Fibroblast of villous mesenchyme (primary cell): ENCODE measurements at places on chromosomes 5 and 9.
A peak's percentile ranks its signal among the peaks of the same experiment; 100 is the strongest.

- peak; percentile 2 for DNase-seq
Observed at GRCh38 chr5:10138395-10139057, 111.2 kb downstream of the ATPSCKMT start.

- no peak for DNase-seq
Observed at GRCh38 chr9:1910269-1910811, 104.8 kb upstream of the SMARCA2 start.

GRCh38 chr5:168153263-168153875, 138.1 kb upstream of the WWC1 start:
- no peak for DNase-seq

- DNase-seq, result no peak
Observed at GRCh38 chr9:21443849-21444625, 3.8 kb downstream of the IFNA1 start.

- no peak for DNase-seq
Observed at GRCh38 chr9:36031774-36032555, 4.7 kb upstream of the RECK start.

GRCh38 chr5:106454651-106455415, 1215.9 kb downstream of the EFNA5 start:
- peak; percentile 29 for DNase-seq

DNA sequence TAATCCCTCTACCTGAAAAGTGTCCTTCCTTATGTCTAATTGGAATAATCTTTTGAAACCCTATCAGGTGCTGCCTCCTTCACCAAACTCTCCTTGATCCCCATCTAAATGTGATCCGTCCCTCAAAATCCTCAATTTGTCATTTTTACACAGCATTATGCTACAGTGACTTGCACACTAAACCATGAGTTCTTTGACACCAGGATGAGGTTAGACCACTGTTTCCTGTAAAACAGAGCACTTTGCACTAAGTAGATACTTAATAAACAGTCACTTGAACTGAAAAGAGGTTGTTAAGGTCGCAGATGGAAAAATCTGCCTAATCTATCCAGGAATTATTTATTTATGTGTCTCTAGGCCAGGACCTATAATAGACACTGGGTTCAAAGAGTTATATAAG, 44.2 kb upstream of the TLX3 start:
- no peak for DNase-seq

- no peak for DNase-seq
Observed at GRCh38 chr5:173733021-173733420, 116.6 kb upstream of the BOD1 start.

GRCh38 chr9:136238342-136238732, 7.3 kb downstream of the QSOX2 start:
- DNase-seq, result no peak

GRCh38 chr9:16003785-16004184, 450.9 kb downstream of the CCDC171 start:
- no peak for DNase-seq

DNA sequence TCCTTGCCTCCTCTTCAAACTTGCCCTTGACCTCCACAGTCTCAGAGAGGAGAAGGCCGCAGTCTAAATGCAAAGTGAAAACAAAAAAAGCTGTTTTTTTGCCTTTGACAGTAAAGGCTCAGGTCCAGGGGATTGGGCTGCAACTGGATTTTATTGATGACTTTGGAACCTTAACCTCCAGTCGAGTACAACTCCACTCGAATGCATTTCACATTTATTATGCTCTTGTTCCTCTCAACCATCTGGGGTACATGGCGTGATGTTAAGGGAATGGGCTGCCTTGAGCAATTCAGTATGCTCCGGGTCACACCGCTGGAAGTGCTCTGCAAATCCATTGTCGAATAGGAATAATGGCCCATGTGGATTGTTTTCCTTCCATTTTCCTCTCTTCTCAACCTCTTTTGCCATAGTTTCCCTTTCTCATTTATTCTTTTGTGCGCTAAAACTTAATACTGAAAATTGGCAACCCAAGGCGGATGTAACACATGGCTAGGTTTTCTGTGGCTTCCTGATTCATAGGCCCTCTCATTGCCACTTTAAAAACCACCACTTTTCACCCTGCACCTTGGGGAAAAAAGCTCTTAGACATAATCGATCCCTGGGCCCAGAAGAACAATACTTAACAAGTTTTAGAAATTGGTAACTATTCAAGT, 34.3 kb downstream of the ITK start:
- DNase-seq, result no peak

- DNase-seq, result no peak
Observed at GRCh38 chr9:127384016-127384730, 12.8 kb upstream of the SLC2A8 start.

DNA sequence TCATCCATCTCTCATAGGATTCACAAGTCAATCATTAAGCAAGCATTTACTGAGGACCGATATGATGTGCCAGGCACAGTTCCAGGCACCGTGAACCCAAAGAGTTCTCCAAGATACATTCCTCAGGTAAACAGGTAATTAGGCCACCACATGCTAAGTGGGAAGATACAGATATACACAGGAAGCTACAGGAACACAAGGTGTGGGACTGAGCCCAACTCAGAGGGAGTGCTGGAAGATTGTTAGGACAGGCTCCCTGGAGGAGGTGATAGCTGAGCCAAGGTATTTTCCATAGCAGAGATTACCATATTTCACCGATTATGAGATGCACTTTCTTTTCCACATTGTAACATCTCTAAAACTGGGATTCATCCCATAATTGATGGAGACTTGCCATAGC, 31.4 kb upstream of the RAI14 start:
- DNase-seq, result no peak

DNA sequence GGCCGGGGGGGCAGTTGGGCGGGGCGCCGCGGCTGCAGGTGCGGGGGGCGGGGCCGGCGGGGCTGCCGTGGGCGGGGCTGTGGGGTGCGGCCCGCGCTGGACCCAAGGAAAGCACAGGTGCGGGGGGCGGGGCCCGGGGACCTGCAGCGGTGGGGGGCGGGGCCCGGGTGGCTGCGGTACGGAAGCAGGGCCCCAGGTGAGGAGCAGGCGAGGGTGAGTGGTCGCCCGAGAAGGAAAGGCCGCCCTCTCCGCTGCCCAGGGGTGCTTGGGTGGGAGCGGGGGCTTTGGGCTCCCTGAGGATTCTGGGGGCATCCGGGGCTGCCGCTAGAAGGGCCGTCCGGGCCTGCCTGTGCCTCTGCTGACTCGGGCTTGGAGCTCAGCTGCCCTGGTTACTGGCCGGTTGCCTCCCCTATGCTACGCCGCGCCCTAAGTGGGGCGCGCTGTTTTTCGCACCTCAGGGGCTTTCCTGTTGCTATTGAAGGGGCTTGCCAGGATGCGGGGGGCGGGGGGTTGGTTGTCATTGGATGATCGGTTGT, 767 bp downstream of the RALGPS1 start:
- DNase-seq, result no peak

DNA sequence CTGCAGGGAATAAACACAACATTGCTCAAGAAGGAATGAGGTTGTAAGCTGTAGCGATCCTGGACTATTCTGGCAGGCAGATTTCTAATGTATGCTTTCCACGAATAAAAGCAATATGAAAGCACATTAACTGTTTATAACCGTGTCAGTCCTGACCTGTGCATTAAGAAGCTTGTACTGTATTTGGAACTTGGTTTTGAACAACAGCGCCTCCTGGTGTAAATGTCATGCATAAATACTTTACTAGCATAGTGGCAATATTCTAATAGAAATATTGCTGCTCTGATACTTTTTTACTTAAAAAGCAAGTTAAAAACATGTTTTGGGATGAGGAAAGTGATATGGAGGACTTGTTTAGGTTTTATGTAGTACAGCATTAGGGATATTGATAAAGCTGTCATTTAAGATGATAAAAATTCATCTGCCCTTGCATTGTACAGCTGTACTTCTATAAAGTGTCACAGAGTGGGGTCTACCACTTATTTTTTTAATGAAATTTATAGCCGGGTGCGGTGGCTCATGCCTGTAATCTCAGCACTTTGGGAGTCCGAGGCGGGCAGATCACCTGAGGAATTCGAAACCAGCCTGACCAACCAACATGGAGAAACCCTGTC, 70.7 kb upstream of the GNE start:
- peak; percentile 84 for DNase-seq

GRCh38 chr5:122153774-122154173, 24.4 kb downstream of the ZNF474 start:
- DNase-seq, result no peak

DNA sequence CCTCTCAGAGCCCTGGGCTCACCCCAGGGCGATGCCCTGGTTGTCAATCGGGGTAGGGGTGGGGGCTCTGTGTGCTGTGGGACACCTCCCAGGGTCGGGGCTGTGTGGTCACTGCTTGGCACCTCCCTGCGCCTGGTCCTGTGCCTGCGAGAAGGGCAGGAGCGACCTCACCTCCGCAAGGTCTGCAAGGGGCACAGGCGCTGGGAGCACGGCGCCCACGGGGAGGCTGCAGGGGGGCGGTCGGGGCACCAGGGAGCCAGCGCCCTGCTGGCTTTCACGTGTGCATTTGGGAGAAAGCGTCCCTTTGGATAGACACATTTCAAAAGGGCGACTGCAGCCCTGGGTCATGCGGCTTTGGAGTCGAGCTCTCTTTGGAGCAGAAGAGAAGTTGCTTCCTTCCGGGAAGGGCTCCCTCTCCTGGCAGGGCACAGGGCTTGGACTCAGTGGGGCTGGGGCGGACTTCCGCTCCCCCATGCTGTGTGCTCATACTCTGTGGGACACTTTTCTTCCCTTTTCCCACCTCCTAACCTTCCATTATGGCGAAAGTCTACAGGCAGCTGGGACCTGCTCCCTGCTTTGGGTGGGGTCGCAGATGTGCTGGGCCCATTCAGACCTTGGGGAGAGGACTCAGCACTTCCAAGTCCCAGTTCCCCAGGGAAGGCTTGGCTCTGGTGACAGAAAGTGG, 52.9 kb upstream of the SLC28A3 start:
- DNase-seq, result no peak

DNA sequence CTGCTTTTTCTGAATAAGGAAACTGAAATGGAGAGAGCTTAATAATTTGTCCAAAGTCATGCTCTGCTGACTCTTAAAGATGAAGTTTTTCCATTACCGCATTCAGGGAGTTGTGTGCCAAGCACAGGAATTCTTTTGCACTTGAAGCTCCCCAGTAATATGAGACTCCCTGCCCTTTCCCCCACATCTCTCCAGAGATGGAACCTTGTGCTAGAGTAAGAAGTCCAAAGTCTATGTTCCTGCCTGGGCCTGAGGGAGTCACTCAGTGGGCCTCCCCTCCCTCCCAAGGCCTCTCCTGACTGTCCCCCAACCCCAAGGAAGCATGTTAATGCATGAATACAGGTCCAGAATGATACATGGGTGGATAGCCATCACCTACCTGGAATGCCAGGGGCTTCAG, 173.3 kb upstream of the SEMA6A start:
- DNase-seq, result no peak

DNA sequence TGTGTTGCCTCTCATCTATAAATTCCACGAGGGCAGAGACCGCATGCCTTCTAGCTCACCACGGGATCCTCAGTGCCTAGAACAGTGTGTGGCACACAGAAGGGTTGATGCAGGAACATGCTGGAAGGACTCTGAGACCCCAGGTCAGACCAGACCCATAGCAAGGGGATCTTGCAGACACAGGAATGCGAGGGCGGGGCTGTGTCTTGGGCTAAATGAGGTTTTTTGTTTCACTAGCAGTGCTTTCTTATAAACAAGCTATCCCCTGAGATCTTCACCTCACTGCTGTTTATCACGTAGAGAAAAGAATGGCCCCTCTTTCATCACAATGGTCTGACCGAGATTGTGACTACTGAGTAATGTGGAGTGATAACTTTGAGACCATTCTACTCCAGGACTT, 122.4 kb downstream of the IRX2 start:
- DNase-seq, result no peak

DNA sequence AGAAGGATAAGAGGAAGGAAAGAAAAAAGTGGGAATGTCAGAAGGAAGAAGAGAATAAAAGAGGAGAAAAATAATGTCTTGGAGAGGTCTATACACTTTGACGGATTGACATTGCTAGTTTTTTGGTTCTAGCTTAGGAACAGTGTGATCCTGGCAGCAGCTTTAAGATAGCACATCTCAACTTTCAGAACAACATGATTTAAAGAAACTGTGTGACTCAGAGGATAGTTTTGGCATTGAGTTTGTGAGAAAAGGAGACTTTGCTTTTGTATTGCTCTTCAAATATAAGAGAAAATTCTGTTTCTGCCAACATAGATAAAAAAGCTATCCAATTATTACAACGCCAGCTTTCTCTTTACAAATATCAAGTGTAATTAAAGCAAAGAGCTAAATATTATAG, 260.7 kb upstream of the ARRDC3 start:
- DNase-seq, result peak; percentile 3

DNA sequence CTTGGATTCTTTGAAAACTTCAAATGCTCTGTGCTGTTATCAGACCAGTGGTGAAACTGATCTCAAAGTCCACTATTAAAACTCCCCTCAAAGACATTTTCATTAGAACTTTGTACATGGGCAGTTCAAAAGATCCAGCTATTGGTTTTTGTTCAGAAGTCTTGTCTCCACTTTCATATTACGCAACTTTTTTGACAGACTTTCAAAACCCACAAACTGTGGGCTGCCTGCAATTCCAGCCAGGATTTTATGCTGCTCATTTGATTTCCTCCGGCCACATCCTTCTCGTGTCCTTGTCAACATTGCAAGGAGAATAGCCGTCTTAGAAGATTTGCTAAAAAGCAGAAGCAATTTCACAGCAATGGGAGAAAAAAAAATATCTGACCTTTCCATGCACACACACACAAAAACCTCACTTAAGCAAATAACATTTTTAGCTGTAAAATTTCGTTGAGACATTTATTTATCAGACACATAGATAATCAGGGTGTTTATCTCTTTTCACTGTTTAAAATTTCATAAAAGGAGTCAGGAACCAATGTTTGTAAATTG, 1990.5 kb downstream of the MAT2B start:
- peak; percentile 81 for DNase-seq

DNA sequence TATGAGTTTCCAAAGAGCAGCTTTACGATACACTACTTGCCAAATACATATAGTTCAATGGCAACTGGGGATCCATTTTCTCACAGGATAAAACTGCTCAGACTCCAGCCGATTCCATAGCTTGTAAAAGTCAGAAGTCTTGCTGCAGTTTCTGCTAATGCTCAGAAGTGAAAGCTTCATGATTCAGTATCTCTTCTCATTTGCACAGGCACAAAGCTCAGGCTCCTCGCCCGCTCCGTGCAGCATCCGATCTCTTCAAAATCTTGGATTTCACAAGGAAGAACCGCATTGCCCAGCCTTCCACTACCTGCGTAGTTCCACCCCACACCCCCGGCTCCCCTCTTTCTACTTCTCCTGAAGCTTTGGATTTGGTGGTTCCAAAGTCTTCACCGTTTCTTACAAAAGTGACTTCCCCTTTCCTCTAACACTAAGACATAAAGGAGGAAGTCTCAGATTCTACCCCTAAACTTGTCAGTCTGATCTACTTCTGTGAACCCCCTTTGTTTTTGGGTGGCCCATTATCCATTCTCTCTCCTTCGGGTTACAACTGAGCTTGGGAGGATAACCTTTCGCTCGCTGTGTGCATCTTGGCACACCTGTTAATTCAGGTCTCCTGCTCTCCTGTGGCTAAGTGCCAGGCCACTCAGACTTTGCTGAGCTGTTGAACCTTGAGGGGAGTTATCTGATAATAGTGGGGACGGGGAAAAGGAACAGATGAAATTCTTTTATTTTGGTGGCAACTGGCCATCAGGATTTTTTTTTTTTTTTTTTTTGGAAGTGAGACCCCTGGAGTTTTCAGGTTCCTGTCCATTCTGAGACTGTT, 194.1 kb downstream of the GNA14 start:
- peak; percentile 12 for DNase-seq
